ENCODE measurements at places on chromosomes 11 and 22. TPM values are rescaled to one million over a fixed set of nuclear protein-coding genes. Genes with fewer than 3 reads are reported as not detected.

DNA sequence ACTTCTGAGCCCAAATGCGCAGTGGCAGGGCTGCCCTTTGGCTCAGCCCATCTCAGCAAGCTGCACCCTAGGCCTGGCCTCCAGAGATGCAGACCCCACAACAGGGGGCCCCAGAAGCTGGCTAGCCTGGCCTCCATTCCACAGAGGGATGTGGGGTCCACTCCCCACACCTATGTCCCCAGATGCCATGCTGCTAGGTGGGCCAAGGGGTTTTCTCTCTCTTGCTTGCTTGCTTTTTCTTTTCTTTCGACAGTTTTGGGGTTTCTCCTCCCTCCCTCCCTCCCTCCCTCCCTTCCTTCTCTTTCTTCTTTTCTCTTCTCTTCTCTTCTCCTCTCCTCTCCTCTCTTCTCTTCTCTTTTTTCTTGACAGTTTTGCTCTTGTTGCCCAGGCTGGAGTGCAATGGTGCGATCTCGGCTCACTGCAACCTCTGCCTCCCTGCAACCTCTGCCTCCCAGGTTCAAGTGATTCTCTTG, 9.6 kb downstream of the SCARF2 start:
- no peak overlapping the region for H3K4me3 ChIP-seq
- DNase-seq, result no peak

DNA sequence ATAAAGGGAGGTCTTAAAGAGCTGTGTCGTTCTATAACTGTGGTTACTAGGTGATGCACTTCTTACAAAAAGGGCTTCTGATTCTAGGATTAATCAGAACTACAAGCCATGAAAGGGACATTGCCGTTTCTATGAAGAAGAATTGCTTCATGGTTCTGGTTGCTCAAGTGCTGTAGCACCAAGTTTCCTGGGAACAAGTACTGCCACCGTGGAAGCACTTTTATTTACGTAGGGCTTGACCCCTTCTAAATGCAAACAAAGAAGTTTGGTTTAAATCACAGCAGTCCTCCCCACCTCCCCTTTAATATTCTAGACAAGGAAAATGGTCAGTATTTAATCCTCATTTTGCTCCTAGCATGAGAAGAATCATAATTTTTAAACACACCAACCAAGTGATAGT, 9.8 kb downstream of the YAP1 start:
- DNase-seq, result no peak
- no peaks in the 10 kb centered on the region for H3K27me3 ChIP-seq
- no peak overlapping the region for H3K4me3 ChIP-seq
- H3K36me3 ChIP-seq, result peaks cover 24% of the 10 kb centered on the region

ROBO3 gene
- 1.5 TPM for total RNA-seq

SART1 gene
- 27.9 TPM for total RNA-seq

RAB1B gene
- total RNA-seq, result 132 TPM

TUBA8 gene
- total RNA-seq, result 94.5 TPM
